ENCODE measurements at places on chromosomes 7 and 10. TPM values are rescaled to one million over a fixed set of nuclear protein-coding genes. Genes with fewer than 3 reads are reported as not detected.

DNA sequence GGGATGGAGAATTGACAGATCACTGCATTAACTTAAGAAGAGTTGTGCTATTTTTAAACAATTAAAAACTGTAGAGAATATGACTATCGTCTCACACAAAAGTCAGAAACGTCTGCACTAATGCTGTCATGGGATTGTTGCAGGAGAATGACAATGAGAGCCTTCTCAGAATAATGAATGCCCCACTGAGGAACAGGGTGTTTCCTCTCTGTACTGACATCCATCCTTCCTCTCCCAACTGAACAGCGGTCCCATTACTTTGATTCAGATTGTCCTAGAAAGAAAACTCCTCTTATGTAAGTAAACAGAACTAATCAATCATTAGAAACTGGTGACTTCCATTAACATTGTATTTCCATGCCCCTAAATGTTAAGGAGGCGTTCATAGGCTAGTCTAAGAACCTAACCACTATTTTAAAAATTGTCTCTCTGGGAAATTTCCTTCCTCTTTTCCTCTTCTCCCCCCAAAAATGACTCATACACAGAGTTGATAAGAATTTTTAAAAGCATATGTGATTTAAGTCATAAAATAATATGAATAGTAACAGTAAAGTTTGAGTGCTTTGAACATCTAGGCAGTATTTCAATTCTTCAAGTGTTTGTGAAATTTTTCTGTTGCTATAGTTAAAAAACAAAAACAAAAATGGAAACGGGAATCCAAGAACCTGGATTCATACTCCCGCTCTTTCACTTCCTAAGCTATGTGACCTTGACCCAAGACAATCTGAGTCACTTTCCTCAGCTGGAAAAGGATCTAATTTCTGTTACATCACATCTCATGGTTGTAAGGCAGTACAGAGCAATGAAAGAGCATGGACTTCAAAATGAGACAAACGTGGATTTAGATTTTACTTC, 12.7 kb upstream of the MACC1 start:
- no peak for DNase-seq

ANKRD2 gene
- not detected for total RNA-seq

DNA sequence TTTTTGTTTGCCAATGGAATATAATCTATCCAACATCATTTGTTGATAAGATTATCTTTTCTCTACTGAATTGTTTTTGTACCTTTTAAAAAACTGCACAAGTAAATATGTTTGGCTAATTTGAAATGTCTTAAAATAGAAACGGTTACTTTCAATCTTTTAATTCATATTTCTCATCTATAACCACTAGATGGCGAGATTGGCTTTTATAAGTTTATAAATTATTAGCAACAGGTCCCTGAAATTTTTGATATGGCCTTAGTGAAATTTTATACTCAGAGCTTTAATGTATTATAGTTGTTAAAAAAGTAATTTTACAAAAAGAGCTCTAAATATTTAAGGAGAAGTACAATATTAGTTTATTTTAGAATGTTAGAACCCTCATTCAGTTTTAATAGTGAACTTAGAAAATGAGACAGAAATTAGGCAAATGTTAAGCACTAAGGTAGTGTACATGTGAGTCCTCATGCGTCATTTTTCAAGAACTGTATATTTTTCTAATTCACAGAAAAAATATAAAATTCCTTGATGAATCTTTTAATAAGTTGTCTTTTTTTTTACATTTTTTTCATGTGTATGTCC, 592.5 kb downstream of the ARL4A start:
- DNase-seq: no peak

GRCh38 chr10:113411456-113411855, 141.4 kb upstream of the HABP2 start:
- DNase-seq: no peak

GRCh38 chr7:83427884-83428283, 221.1 kb downstream of the SEMA3E start:
- DNase-seq: no peak

- DNase-seq: no peak
Measured at GRCh38 chr7:132103718-132104117, 472.6 kb downstream of the PLXNA4 start.

PYROXD2 gene
- total RNA-seq: 7.2 TPM

FAM237B gene
- total RNA-seq: not detected

DNA sequence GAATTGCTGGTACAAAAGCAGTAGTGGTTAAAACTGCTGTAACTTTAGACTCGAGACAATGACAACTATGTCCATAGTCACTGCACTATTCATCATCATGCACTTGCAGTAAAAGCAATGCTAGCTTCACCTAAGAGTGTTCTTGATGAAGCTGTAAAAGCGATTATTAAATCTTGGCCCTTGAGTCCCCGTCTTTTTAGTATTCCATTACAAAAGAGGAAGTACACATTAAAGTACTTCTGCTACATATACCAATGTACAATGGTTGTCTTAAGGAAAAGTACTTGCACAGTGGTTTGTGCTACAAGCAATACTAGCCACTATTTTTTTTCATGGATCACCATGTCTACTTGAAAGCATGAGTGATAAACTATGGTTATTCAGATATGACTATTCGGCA, 78.3 kb downstream of the ATAD1 start:
- no peak for DNase-seq

CYP2C9 gene
- not detected for total RNA-seq

- DNase-seq: peak; percentile 55
Measured at GRCh38 chr10:100864036-100864885, 48.5 kb upstream of the SLF2 start.

INHBA gene
- total RNA-seq: 1.1 TPM

DNA sequence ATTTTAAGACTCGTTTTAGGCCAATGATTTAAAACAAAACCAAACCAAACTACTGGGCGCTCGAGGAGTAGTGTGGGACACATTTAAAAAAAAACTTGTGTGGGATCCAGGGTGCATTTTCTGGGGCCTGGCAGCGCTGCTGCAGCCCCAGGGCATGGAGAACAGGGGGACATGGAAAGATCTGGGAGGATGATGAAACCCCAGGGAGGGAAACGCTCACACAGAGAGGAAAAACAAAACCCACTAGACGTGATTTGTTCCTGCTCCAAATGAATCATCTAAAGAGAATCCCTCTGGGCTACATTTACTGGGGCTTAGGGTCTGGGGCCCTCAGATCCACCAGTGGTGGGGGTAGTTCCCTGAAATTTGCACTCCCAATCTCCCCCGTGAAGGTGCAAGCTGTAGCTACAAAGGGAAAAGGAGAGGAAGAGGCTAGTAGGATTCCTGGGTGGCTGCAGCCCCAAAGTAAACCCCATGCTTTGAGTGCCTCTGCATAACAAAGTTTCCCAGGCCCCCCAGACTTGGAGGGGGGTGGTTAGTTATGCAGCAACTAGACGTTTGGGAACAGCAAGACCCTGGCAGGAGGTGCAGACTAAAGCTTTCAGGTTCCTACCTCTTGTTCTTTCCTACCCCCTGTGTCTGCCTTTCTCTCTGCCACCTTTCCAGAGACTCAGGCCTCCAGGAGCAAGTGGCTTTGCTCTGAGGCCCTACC, 14.5 kb upstream of the HOXA13 start:
- no peak for DNase-seq

GRK5 gene
- total RNA-seq: 16.2 TPM

DNA sequence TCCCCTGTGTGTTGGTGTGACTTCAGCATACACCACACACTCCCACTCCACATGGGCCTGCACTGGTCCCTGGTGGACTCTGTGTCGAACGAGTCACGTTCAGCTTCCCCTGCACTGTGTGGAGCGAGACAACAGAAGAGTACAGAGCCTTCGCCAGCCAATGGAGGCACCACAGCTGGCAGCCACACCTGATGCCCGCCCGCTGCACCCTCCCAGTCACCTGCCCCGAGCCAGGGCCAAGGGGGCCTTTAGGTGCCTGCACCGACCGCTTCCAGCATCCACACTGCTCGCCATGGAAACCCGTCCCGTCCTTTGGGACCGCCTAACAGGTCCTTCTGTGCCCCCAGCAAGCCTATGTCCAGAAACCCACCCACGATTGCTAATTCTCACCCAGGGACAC, 9.2 kb downstream of the FOXL3 start:
- DNase-seq: peak; percentile 22

SLC26A5 gene
- not detected for total RNA-seq

SLC18A3 gene
- not detected for total RNA-seq

All from natural killer cell treated with Interleukin-12 subunit alpha and Interleukin-12 subunit beta and Interleukin-15 and Interleukin-18, amount 100 ng/mL, for 72 hours (primary cell).